Activated CD8-positive, alpha-beta memory T cell treated with anti-CD3 and anti-CD28 coated beads for 4 hours (primary cell): ENCODE measurements at places on chromosomes 6 and 20.
A peak's percentile ranks its signal among the peaks of the same experiment; 100 is the strongest.

- DNase-seq = peak; percentile 53
Observed at GRCh38 chr20:31968291-31969126, 558 bp downstream of the XKR7 start.

DNA sequence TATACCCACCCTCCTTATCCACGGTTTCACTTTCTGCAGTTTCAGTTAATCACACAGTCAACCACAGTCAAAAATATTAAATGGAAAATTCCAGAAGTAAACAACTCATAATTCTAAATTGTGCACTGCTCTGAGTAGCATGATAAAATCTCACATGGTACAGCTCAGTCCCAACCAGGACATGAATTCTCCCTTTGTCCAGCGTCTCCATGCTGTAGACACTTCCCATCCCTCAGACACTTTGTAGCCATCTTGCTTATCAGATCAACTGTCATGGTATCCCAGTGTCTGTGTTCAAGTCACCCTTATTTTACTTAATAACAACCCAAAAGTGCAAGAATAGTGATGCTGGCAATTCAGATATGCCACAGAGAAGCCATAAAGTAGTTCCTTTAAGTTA lies 94.7 kb downstream of the PDE10A start:
- no peak for DNase-seq

- no peak for DNase-seq
Observed at GRCh38 chr6:134315189-134315588, 2.7 kb downstream of the SGK1 start.

DNA sequence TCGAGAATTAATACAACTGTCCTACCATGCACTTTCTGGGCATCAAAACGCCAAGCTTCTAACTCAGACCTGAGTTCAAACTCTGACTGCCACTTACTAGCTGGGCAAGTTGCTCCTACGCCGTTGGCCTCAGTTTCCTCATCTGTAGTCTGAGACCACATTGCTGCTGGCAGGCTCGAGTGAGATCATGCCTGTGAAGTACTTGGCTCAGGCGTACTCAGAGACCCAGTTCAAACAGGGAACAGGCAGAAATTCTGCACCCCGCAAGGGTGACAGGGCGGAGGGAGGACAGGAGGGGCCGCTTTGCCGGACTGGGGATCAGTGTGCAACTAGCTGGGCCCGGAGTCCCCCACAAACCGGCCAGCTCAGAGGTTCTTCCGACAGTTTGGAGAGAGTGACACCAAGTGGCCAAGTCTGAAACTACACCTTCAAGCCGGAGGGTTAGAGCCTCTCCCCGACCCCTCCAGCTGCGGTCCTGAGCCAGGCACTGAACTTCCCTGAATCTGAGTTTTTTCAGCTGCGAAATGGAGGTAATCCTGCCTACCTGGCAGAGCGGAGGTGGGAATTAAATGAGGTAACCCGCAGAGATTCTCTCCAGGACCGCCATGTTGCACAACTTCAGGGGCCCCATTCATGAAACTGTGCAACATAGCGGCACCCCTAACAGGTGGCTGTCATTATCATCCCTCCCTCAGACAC lies 46.0 kb upstream of the PTPN1 start:
- no peak for DNase-seq

DNA sequence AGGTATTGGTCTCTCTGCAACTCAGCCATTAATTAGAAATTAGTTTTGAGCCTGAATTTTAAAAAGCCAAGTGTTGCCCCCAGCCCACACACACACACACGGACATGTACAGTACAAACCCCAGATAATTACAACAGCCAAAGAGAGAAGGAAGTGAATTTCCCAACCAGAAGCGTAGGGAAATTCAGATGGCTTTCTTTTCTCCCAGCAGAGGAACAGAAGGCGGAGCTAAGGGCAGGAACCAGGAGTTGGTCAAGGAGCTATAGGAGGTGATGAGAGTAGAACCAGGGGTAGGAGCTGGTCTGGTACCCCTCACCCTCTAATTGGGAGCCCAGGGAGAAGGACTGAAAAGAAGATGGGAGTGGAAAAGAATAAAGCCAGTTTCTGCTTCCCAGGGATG lies 3.9 kb upstream of the ZBTB9 start:
- DNase-seq = no peak

- no peak for DNase-seq
Observed at GRCh38 chr6:12570461-12571030, 146.0 kb upstream of the PHACTR1 start.

DNA sequence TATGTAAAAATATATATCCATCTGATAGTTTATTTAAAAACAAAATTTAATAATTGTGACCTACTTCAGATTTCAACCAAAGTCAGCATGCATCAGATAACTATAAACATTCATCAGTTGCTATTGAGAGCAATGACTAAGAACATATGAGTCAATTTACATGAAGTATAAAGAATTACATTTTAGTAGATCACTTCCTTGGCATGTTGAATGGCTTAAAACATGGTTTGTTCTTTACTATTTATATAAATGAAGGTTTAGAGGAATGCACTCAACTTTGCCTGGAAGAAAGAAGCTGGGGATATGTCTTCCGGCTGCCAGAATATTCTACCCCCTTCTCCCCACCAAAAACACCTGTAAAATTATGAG lies 6.4 kb upstream of the FAM217A start:
- no peak for DNase-seq

GRCh38 chr6:2440516-2440915 lies 195.1 kb upstream of the GMDS start:
- DNase-seq = no peak

GRCh38 chr6:42315991-42316970 lies 98.6 kb upstream of the MRPS10 start:
- DNase-seq = no peak

- DNase-seq = peak; percentile 22
Observed at GRCh38 chr6:109526905-109527628, 44.0 kb upstream of the ZBTB24 start.

DNA sequence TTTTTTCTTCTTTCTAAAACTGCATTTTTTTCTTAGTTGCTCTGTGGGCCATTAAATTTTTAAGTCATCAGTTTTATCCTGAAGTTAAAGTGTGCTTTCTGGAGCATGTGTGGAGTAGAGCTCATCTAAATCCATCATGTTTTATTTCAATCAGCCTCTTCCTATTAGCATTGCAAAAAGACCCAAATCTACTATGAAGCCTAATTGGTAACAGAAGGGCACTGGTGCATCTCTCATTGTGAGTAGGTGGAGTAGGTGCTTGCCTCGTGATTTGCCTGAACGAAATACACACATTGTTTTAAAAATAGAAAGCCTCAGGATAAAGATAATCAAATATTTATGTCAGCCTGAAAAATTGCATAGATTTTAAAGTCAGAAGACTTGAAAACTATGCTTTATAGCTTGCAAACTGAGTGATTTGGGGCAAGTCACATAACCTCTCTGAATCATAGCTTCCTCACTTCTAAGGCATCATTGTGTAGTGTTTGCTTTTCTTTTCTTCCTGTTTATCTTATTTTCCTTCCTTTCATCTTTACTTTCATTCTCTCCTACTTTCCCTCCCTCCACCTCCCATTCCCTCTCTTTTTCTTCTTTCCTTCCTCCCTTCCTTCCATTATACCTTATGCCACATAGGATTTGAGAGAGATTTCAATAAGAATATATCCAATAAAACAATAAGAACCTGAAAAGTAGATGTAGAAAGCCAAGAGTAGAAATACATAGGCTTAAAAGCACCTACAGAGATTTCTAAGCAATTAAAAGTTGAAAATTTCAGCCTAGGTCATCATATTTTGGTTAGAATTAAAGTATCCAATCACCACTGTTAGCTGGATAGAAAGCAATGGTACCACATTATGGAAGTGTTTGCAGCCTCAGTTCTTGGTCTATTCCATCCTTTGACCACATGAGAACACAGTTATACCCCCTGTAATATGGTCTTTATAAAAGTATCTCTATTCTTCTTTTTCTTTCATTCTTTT lies 49.6 kb upstream of the RNF146 start:
- no peak for DNase-seq

- no peak for DNase-seq
Observed at GRCh38 chr20:62387933-62388635, 1.2 kb downstream of the RPS21 start.

- DNase-seq = no peak
Observed at GRCh38 chr6:135537741-135538301, 40.3 kb upstream of the AHI1 start.

DNA sequence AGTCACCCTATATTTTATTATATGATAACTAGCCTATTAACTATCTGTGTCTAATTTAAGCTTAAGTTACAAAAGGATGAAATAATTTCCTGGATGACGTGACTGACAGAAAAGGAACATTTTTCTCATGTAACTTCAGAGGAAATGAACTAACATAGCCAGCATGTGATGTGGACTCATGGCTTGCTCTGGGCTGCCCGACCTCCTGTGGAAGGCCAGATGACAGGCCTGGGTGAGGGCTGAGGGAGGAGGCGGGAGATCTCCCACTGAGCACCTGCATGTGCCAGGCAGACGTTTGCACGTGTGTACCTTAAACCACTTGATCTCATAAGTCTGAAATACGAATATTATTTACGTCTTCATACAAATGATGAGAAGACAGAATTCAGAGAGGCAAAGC lies 321.1 kb downstream of the SYNE1 start:
- DNase-seq = no peak

DNA sequence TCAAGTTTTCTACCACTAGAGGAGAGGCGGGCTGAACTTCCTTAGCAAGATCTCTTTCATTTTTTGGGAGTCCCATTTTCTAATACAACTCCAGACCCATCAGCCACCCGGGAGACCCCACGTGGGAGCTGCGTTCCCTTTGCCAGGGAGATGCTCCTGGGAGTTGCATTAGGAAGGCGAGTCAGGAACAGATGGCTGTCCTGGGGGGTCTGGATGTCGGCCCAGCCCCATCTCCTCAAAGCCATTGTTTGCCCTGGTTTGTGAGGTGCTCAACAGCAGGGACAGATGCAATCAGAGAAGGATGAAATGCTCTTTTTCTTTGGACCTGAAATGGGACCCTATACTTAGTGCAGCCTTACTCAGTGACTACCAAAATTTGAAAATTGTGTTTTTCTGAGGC lies 39.4 kb downstream of the CARMIL1 start:
- no peak for DNase-seq

GRCh38 chr20:2386516-2387179 lies 5.9 kb downstream of the TGM6 start:
- DNase-seq = no peak

- no peak for DNase-seq
Observed at GRCh38 chr6:113011389-113011788, 664.3 kb downstream of the RFPL4B start.

DNA sequence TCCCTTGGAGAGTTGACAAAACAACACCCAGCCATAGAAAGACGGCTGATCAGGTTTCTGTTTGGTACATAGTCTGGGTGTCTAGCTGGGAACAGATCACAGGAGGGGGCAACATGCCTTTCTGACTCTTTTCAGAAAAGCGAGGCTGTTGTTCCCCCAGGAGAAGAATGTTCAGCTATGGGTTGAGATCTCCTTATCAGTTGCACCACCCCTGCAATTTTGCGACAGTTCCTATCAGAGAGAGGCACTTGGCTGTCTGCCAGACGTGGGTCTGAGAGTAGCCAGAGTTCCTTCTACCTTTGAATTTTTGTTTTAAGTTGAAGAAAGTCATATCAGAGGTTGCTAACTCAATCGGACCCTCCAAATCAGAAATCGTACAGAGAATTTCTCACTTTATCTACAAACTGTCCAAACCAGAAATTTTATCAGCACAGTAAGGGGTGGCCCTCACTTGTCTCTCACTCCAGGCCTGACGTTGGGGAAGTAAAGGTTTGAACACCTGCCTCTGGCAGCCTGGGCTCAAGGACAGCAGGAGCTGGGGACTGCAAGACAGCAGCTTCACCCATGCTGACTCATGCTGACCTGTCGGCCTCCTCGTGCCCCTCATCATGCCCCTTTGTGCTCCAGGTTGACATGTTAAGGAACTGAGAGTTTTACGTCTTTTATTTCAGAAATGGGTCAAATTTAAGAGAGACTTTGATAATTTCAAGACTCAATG lies 42.3 kb downstream of the TMC2 start:
- DNase-seq = no peak

- no peak for DNase-seq
Observed at GRCh38 chr20:22561965-22562577, 22.3 kb downstream of the FOXA2 start.

DNA sequence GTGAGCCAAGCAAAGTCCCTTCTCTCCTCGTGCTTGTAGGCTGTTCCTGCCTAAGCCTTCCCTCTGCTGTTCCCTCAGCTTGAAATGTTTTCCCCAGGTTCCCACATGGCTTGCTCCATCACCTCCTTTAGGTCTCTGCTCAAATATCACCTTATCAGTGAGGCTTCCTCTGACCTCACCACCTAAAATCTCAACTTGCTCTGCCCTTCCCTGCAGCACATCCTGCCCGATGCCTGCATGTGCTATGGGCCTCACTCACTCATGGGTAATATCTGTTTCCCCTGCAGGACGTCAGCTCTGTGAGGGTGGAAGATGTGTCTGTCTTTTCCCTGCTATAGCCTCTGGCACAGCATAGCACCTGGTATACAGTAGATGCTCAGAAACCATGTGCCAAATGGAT lies 29.9 kb upstream of the FKBP1A start:
- DNase-seq = no peak
